Type B pancreatic cell (in vitro differentiated cells): ENCODE measurements at places on chromosomes 7 and 10.

- no peak for DNase-seq
Measured at GRCh38 chr7:77942431-77942830, 143.9 kb downstream of the PHTF2 start.

DNA sequence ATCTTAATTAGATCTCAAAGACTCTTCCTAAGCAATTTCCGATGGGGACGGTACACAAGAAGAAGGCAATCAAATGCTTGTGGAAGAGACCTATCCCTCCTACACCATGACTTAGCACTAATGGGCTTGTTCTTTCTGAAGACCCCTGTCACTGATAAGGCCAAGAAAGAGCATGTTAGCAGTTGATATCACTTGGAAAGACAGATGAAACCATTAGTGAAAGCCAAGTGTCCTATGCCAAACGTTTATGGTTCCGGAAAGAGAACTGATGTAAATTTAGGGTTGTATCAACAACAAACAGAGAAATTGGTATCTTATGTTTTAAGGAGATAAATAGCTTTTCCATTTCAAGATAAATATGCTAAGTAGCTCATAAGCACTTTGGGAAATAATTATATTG, 6.5 kb downstream of the UROS start:
- DNase-seq: no peak

DNA sequence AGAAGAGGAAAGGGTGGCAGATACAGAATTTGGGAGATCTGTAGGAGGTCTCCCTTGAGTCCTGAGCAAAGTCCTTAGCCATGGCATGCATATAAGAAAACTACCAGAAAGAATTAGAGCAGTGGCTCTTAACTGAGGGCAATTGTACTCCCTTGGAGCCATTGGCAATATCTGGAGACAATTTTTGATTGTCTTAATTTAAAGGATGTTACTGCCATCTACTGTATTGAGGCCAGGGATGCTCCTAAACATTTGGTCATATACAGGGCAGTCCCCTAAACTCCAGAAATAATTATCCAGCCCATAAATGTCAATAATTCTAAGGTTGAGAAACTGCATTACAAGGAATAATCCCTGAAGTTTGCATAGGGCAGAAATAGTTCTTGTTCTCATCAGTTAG, 136.4 kb upstream of the ODAD2 start:
- no peak for DNase-seq

DNA sequence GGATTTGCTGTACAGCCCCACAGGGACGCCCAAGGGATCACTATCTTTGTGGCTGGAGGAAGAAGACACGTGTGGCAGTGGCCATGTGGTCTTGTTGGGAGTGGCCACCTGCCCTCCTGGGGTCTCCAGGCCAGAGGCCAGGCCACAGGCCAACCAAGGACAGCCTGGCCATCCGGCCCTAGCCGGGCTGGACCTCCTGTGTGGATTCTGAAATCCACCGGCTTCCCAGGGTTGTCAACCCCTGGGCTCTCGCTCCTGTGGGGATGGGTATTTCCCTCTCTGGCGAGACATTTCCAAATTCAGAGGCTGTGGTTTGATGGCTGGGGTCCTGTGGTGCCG, 31.5 kb upstream of the CFAP46 start:
- DNase-seq: no peak

DNA sequence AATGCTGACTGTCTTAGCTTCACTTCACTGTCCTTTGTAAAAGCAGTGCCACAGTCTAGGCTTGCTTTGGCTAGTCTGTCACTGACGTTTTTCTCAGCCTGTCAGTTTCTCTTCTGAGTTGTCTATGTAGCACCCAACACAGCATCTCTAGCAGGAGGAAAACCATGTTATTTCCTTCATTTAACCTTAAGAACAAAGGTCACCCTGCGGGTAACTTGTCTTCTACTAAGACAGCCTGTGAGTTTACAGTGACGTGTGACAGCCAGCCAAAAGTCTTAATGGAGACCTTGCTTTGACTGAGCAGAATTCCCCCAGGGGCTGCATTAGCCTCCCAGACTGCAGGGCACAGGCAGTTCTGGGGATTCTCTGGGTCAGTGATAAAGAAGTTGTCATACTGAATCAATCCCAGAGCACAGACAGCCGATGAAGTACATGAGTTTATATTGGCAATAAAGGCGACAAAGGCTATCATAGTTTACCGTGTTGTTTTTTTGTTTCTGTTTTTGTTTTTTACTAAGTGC, 296.0 kb upstream of the KIAA1217 start:
- DNase-seq: no peak

- no peak for DNase-seq
Measured at GRCh38 chr7:151865070-151865670, 11.7 kb downstream of the PRKAG2 start.

GRCh38 chr10:34341473-34341872, 473.6 kb downstream of the PARD3 start:
- DNase-seq: no peak

DNA sequence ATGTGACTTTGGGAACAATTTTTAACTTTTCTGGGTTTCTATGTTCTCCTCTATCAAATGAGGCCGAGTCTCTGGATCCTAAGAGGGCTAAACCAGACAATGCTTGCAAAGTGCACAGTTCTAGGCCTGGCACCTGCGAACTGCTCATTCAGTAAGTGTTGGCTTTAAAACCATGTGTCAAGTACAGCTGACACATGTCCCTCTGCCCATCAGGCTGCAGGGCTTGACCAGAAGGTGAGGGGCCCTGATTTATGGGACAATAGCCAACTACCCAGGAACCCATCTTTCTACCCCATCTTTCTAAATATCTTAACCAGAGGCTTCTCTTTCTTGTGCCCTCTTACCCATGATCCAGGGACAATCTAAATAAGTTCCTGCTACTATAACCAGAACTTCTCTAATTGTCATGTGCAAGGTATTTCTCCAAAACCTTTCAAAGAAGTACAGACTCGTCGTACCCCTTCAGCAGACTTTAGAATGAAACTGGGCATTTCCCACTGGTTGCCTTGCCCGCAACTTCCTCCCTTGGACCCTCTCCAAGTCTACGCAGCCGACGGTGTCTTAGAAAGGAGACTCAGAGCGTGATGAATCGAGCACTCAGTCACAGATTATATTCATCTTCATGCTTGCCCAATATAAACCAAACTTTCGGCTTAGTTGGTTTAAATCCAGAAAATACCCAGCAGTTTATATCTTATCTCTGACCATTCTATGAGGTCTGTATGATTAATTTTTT, 69.8 kb upstream of the STEAP1B start:
- no peak for DNase-seq

DNA sequence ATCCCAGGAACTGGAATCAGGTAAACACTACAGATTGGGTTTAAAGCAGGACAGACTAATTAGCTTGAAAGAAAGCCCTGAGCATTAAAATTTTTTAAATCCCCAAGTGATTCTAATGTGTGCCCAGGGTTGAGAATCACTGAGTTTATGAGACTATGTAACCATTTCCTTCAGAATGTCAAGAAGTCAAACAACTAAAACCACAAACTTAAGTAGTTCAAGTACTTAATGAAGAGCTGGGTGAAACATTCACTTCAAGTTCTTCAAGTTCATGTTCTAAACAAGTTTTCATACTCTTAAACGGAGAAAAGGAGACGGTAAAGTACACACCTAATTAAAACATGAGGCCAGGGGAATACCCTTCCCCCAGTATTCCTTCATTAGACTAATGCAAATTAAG, 28.2 kb upstream of the TLL2 start:
- no peak for DNase-seq

DNA sequence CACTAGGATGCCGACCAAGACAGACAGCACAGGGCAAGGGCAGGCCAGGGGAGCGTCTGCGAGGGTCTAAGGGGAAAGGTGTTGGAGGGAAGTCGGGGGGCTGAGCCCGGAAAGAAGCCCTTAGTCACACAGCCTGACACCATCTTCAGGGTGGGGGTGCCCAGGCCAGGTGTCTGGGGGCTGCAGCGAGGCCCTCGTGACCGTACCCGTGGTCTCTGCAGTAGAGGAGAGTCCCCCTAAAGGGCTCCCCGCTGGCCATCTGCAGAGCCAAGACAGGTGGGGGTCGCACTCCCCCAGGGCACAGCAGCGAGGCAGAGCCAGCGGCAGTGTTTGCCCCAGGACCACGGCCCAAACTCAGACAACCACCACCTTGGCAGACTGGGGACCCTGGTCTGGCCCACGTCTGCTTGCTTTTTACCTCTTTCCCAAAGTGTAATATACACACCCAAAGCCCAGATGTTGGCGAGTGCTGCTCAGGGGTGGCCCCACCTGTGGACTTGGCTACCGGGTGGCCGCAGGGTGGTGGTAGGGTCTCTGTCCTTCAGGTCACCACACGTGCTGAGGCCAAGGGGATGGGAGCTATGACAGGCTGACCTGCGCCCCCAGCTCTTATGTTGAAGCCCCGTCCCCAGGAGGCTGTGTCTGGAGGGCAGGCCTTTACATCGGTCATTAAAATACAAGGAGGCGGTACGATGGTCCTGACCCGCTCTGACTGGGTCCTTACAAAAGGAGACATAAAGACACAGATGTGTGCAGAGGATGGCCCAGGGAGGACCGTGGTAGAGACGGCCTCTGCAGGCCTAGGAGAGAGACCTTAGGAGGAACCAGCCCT, 107.4 kb downstream of the DNAJB6 start:
- DNase-seq: no peak

- DNase-seq: no peak
Measured at GRCh38 chr7:16880554-16880953, 1.2 kb downstream of the AGR3 start.

DNA sequence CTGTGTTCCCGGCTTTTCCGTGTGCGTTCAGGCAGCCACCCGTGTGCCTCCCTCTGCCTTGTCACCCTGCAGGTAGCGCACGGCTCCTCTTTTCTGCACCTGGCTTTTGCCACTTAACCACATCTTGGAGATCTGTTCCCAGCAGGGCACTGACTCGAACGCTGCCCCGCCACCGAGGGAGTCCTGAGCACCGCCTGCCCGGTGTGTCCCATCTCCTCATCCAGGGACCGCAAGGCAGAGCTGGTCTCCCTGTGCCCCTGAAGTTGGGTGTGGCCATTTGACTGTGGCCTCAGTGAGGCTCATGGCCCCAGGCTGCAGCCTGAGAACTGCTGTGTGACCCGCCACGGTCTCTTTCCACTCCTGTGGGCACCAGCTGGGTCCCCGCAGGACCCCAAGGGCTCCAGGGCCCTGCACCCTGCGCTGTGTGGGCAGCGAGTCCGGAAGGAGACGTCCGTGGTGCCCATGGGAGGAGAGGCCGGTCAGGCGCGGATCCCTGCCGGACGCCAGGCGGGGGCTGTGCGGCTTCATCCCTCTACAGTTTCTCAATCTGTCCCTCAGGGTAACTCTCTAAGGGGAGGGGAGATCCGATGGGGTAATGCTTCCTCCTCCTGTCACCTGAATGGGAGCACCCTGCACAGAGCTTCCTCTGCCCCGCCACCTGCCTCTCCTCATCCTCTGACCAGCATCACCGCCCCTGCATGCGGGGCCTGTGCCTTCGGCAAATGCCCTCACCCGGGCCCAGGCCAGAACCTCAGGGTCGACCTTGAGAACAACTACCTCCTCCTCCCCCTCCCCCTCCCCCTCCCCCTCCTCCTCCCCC, 1.8 kb upstream of the INTS1 start:
- no peak for DNase-seq

DNA sequence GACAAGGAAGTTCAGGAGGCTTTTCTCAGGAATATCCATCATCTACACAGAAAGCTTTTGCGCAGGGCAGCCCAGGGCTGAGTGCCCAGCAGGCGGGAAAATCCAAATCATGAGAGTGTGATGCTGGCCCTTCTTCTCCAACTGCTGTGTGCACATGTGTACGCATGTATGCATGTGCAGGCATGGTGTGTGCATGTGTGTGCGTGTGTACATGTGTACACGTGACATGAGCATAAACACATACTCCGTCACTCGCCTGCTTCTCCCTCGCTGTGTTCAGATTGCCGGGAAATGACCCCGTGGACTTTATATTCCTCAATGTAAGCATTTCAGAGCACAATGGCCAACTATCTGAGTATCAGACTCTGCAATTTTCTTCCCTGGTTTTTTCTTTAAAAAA, 85.1 kb downstream of the PRPF18 start:
- no peak for DNase-seq

- no peak for DNase-seq
Measured at GRCh38 chr7:37480041-37481031, 31.7 kb upstream of the ELMO1 start.

GRCh38 chr10:108521827-108522492, 1357.5 kb upstream of the SORCS1 start:
- no peak for DNase-seq

DNA sequence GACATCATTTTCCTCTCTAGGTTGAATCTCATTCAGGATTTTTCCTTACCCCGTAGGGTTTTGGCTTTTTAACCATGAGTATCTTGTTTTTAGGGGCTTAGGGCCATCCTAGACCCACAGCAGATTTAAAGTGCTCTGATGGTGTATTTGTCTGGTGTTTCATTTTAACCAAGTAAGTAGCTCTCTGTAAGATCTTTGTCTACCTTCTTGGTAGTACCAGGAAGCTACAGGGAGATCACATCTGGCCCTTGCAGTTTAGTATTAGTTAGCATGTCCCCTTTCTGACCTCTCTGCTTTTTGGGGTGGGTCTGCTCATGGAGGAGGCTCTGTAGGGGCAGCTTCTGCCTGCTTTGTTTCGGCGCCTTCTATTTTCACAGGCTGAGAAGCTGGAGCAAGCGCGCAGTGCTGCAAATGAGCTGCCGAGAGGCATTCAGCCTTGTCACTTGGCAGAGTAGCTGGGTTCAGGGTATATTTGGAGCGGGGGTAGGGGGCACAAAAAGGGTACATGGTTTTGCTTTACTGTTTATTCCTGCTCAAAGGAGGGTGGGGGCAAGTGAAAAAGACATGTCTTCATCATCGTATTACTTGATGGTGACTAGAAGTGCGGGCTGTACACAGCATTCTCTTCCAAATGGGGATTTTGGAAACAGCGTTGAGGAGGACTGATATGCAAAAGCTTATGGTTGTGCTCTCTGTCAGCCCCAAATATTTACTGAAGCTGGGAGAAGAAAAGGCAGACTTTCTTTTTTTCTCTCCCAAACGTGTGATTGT, 146.3 kb downstream of the CELF2 start:
- no peak for DNase-seq

- no peak for DNase-seq
Measured at GRCh38 chr7:80410081-80410480, 101.8 kb downstream of the GNAT3 start.

GRCh38 chr7:3585826-3586225, 284.8 kb downstream of the SDK1 start:
- DNase-seq: no peak

GRCh38 chr10:49571388-49571787, 32.5 kb upstream of the ERCC6 start:
- no peak for DNase-seq

- DNase-seq: no peak
Measured at GRCh38 chr7:48321319-48322010, 150.2 kb downstream of the ABCA13 start.

DNA sequence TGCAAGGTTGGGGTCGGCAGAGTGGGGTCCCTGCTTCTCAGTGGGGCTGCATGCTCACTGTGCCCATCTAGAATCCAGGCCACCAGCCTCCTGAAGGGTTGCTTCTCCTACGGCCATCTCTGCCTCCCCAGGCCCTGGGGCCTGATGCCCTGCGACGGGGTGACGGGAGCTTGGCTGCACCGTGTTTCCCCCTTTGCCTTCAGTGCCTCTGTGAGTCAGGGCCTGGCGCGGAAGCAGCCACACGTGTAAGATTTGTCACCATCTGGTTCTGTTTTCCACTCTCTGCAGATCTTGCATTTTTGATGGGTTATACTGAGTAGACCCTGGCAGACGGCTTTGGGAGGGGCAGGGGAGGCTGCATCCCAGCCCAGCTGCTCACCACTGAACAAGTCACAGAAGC, 7.2 kb downstream of the ADAMTS14 start:
- no peak for DNase-seq

- DNase-seq: no peak
Measured at GRCh38 chr10:130636313-130636930, 500.2 kb downstream of the GLRX3 start.
